ENCODE measurements at places on chromosomes 1 and 21.

- no peak for DNase-seq
Measured at GRCh38 chr1:167651161-167651693, 21.2 kb downstream of the RCSD1 start.

- no peak for DNase-seq
Measured at GRCh38 chr21:16194095-16194787, 464.5 kb downstream of the USP25 start.

DNA sequence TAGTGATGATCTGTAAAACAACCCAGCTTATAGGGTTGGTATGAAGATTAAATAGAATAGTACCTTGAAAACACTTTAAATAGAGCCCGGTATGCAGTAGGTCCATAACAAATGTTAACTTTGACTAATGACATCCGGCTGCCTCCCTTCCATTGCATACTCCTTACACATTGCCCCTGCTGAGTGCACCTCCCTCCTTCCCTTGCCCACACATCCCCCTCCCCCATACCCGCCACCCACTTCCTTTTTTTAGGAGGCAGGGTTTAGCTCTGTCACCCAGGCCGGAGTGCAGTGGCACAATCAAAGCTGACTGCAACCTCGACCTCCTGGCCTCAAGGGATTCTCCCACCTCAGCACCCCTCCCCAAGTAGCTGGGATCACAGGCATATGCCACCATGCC lies 24.4 kb upstream of the ZC3H12A start:
- no peak for DNase-seq

DNA sequence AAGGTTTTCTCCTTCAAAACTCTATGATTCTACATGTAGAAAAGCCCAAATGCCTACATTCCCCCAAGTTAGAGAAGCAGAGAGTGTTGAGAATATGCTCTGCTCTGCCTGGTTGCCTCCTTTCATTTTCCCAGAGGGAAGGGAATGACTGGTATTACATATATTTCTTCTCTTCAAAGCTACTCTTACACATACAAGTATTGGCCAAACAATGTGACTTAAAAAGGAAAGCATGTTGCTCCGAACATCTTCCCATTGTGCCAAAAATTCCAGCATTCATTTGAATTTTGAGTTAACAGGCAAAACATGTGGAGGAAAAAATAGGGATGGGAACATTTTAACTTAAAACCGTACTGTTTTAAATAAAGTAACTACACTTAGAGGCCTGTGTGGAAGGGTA lies 125.2 kb downstream of the COQ8A start:
- no peak for DNase-seq

- no peak for DNase-seq
Measured at GRCh38 chr1:112956544-112957132, 642 bp upstream of the SLC16A1 start.

- DNase-seq: no peak
Measured at GRCh38 chr1:207822124-207822601, 70.3 kb downstream of the CD46 start.
